Panc1 (cell line): ENCODE measurements at places on chromosomes 7 and 10. TPM values are rescaled to one million over a fixed set of nuclear protein-coding genes. Genes with fewer than 3 reads are reported as not detected.

- H3K4me3 ChIP-seq: no peak overlapping the region
- H3K4me1 ChIP-seq: peaks cover 11% of the 10 kb centered on the region; the same call in 1 of the 2 replicates
Measured at GRCh38 chr10:123129618-123130271, 6.0 kb upstream of the HMX3 start.

CYP26C1 gene
- 1.1 TPM for total RNA-seq

SUN3 gene
- total RNA-seq: 0.49 TPM

DNA sequence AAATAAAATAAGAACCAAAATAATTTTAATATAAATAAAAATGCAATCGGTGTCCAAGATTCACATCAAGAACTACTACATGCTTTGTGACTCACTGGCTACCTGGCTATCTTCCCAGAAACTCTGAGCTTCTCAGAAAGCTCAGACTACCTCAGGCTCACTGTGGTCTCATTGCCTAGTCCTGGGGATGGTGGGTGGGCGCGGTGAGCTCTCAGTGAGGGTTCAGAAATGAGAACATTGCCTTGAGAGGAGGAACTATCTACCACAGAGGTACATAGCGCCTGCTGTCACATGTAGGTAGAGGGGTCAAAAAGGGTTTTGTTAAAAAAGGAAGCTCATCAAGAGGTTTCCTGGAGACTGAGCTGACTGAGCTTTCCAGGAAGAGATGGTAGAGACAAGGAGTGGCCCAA lies 108.0 kb downstream of the WDFY4 start:
- peaks cover 31% of the 10 kb centered on the region for H3K27me3 ChIP-seq
- H3K4me3 ChIP-seq: no peak overlapping the region
- no peak for DNase-seq

GRCh38 chr7:150756166-150756565 lies 18.9 kb downstream of the GIMAP5 start:
- H3K36me3 ChIP-seq: no peaks in the 10 kb centered on the region
- no peak for DNase-seq
- H3K4me1 ChIP-seq: no peaks in the 10 kb centered on the region
- H3K27me3 ChIP-seq: peaks cover 2% of the 10 kb centered on the region; the same call in 1 of the 2 replicates
- no peak overlapping the region for H3K27ac ChIP-seq
- H3K4me3 ChIP-seq: no peak overlapping the region

- H3K4me3 ChIP-seq: no peak overlapping the region
- no peaks in the 10 kb centered on the region for H3K27me3 ChIP-seq
- H3K4me1 ChIP-seq: peaks cover 22% of the 10 kb centered on the region
- H3K36me3 ChIP-seq: no peaks in the 10 kb centered on the region
Measured at GRCh38 chr10:86688398-86688921, 20.1 kb downstream of the LDB3 start.

DNA sequence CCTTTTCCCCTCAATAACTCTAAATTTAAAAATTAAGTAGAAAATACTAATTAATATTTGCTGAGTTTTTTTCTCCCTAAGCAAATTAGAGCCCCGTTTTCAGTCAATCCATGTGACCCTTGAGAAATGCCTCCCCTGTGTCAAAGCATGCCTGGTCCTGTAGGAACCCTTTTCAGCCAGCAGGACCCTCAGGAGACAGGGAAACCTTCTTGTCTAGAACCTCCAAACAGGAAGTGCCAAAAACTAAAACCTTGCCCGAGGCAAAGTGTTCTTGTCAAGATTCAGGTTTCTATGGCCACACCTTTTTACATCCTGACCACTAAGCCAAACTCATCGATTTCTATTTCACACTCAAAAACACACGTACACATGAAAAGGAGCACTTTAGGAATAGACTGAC lies 60.1 kb upstream of the NFE2L3 start:
- peaks cover 6% of the 10 kb centered on the region; the same call in 1 of the 2 replicates for H3K4me1 ChIP-seq
- H3K27me3 ChIP-seq: no peaks in the 10 kb centered on the region
- no peak overlapping the region for H3K4me3 ChIP-seq
- no peaks in the 10 kb centered on the region for H3K36me3 ChIP-seq

- DNase-seq: no peak
- H3K4me1 ChIP-seq: no peaks in the 10 kb centered on the region
- H3K4me3 ChIP-seq: no peak overlapping the region
- H3K27me3 ChIP-seq: peaks cover 10% of the 10 kb centered on the region
Measured at GRCh38 chr10:71125749-71126107, 86.6 kb upstream of the UNC5B start.

- H3K4me3 ChIP-seq: no peak overlapping the region
- no peak overlapping the region for H3K27ac ChIP-seq
- H3K4me1 ChIP-seq: peaks cover 3% of the 10 kb centered on the region; the same call in 1 of the 2 replicates
- no peaks in the 10 kb centered on the region for H3K27me3 ChIP-seq
- no peaks in the 10 kb centered on the region for H3K36me3 ChIP-seq
Measured at GRCh38 chr7:129774359-129774758, 162.8 kb downstream of the NRF1 start.

SPDYE16 gene
- total RNA-seq: not detected

- no peaks in the 10 kb centered on the region for H3K36me3 ChIP-seq
- no peak for DNase-seq
- no peak overlapping the region for H3K27ac ChIP-seq
- no peaks in the 10 kb centered on the region for H3K27me3 ChIP-seq
- H3K4me1 ChIP-seq: peaks cover 9% of the 10 kb centered on the region
Measured at GRCh38 chr7:151847681-151848081, 29.2 kb downstream of the PRKAG2 start.

KIAA1549 gene
- 14.1 TPM for total RNA-seq

- no peaks in the 10 kb centered on the region for H3K4me1 ChIP-seq
- H3K27ac ChIP-seq: no peak overlapping the region
- H3K4me3 ChIP-seq: no peak overlapping the region
- H3K36me3 ChIP-seq: no peaks in the 10 kb centered on the region
Measured at GRCh38 chr7:74138945-74139843, 35.0 kb upstream of the EIF4H start.

DNA sequence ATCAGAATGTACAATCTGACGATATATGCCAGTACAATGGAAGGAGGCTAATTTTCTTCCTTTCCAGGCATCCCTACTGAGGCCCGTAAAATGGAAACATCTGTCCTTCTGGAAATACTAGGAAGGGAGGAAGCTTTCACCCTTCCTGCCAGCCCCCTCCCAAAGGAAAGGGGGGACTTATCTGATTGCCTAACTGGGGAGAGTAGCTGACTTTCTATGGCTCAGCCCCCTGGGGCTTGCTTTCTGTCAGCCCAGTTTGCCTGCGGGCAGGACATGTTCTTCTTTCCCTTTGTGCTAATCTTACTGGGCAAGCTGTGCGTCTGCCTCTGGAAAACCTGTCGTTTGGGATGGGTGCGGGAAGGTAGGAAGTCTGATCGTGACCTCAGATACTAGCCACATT lies 508.9 kb downstream of the SUGCT start:
- H3K27ac ChIP-seq: no peak overlapping the region
- DNase-seq: no peak
- H3K27me3 ChIP-seq: no peaks in the 10 kb centered on the region
- no peak overlapping the region for H3K4me3 ChIP-seq
- no peaks in the 10 kb centered on the region for H3K36me3 ChIP-seq

BTBD16 gene
- 0.82 TPM for total RNA-seq
